ENCODE measurements at places on chromosomes 6 and 20.

GRCh38 chr6:101689156-101689555 is 295.6 kb downstream of the GRIK2 start:
- H3K27me3 ChIP-seq: no peaks in the 10 kb centered on the region
- H3K4me1 ChIP-seq: no peaks in the 10 kb centered on the region
- H3K27ac ChIP-seq: no peak overlapping the region
- DNase-seq: no peak
- H3K36me3 ChIP-seq: no peaks in the 10 kb centered on the region

DNA sequence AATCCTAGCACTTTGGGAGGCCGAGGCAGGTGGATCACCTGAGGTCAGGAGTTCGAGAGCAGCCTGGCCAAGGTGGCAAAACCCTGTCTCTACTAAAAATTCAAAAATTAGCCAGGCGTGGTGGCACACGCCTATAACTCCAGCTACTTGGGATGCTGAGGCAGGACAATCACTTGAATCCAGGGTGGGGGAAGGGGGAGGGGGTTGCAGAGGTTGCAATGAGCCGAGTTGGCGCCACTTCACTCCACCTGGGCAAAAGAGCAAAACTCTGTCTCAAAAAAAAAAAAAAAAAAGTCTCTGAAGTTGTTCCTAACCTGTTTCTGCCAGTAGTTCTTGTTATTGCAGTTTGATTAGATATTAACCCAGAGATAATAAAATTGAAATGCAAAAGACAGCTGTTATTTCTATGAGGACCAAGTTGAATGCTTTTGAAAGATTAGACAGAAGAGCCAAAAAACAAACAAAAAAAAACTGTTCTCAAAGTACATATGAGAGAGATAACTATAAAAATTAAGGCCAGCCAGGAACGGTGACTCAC is 22.6 kb downstream of the PIGU start:
- H3K27me3 ChIP-seq: no peaks in the 10 kb centered on the region
- no peaks in the 10 kb centered on the region for H3K4me1 ChIP-seq
- no peaks in the 10 kb centered on the region for H3K36me3 ChIP-seq
- DNase-seq: no peak

DNA sequence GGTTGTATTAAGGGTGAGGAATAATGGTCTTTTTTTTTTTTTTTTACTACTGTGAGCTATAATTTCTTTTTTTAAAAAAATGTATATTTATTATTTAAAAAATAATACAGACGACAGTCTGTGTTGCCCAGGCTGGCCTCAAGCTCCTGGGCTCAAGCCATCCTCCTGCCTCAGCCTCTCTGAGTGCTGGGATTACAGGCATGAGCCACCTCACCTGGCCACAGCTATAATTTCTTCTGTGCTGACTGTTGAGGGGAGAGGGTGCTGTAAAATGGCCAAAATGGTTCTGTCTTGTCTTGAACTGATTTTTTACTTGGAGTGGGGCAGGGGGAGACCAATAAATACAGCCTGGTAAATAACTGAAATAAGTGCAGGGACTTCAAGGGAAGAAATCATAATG is 3.6 kb downstream of the SRSF3 start:
- no peak overlapping the region for H3K27ac ChIP-seq
- H3K36me3 ChIP-seq: peaks cover 33% of the 10 kb centered on the region
- H3K4me3 ChIP-seq: peak overlapping the region; percentile 80
- DNase-seq: no peak
- no peaks in the 10 kb centered on the region for H3K27me3 ChIP-seq

GRCh38 chr20:25725639-25726038 is 29.0 kb upstream of the ZNF337 start:
- no peak overlapping the region for H3K27ac ChIP-seq
- H3K4me3 ChIP-seq: no peak overlapping the region
- no peaks in the 10 kb centered on the region for H3K36me3 ChIP-seq

GRCh38 chr6:74479420-74479819 is 726.4 kb downstream of the COL12A1 start:
- no peak for DNase-seq
- no peaks in the 10 kb centered on the region for H3K27me3 ChIP-seq
- no peak overlapping the region for H3K27ac ChIP-seq
- no peaks in the 10 kb centered on the region for H3K36me3 ChIP-seq
- no peak overlapping the region for H3K4me3 ChIP-seq

- no peaks in the 10 kb centered on the region for H3K4me1 ChIP-seq
- H3K27me3 ChIP-seq: no peaks in the 10 kb centered on the region
- no peaks in the 10 kb centered on the region for H3K36me3 ChIP-seq
- DNase-seq: no peak
- no peak overlapping the region for H3K4me3 ChIP-seq
Measured at GRCh38 chr6:36692220-36692619, 5.4 kb upstream of the RAB44 start.

- no peaks in the 10 kb centered on the region for H3K4me1 ChIP-seq
- H3K4me3 ChIP-seq: no peak overlapping the region
- H3K36me3 ChIP-seq: no peaks in the 10 kb centered on the region
Measured at GRCh38 chr6:45001663-45002062, 326.5 kb upstream of the RUNX2 start.

DNA sequence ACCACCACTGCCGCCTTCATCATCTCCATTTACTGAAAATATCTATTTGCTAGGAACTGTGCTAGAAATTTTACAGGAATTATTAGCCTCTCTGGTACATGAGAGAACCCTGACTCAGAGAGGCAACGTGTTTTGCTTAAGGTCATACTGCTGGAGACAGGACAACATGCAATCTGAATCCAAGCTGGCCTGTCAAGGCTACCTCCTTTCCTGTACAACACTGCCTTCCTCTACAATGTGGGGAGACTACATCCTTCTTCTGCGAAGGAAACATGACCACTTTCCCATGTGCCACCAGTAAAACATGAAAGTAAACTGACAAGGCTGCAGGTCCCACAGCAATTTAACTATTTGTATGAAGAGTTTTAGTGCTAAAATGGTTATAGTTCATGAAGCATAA is 200.9 kb downstream of the BACH2 start:
- no peak for DNase-seq
- no peaks in the 10 kb centered on the region for H3K27me3 ChIP-seq
- no peak overlapping the region for H3K27ac ChIP-seq
- peaks cover 15% of the 10 kb centered on the region for H3K4me1 ChIP-seq

- no peaks in the 10 kb centered on the region for H3K4me1 ChIP-seq
- no peaks in the 10 kb centered on the region for H3K27me3 ChIP-seq
- no peaks in the 10 kb centered on the region for H3K36me3 ChIP-seq
- H3K4me3 ChIP-seq: no peak overlapping the region
Measured at GRCh38 chr6:70124882-70125545, 177.9 kb downstream of the COL9A1 start.

- H3K27ac ChIP-seq: no peak overlapping the region
- no peak overlapping the region for H3K4me3 ChIP-seq
- peaks cover 34% of the 10 kb centered on the region for H3K4me1 ChIP-seq
- peaks cover 17% of the 10 kb centered on the region for H3K36me3 ChIP-seq
- no peaks in the 10 kb centered on the region for H3K27me3 ChIP-seq
- DNase-seq: no peak
Measured at GRCh38 chr6:35429463-35429862, 22.7 kb upstream of the FANCE start.

- H3K4me1 ChIP-seq: no peaks in the 10 kb centered on the region
- no peak overlapping the region for H3K27ac ChIP-seq
- DNase-seq: no peak
Measured at GRCh38 chr6:5706124-5707033, 300.3 kb downstream of the NRN1 start.

DNA sequence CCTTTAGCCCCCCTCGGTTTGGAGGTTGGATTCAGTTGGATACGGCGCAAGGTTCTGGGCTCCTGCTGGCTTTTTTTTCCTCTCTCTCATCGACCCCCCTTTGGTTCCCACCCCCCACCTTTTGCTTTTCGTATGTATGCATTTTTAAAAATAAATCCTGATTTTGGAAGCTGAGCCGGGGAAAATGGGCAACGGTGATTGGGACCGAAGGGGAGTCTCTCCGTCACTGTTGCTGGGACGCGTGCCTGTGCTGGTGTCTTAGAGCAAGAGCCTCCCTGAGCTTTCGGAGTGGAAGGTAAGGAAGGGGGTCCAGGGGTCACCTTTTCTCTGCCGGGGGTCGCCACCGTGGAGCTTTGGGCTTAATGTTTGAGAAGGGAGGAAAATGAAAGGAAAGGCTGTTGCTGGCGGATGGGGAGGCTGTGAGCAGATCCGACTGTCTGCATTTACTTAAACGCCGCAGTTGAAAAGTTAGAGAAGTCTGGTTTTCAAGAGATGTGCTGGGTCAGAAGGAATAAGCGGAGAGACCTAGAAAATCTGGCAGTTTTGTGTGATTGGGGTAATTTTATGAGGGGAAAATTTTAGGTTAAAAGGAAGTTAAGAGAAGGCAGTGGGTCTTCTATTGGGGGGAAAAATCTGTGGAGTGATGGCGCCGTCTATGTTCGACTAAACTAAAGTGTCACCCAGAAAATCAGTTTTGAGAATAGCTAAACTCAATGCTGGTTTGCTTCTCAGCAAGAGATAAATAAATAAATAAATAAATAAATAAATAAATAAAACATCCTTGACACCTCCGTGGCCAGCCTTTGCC is 828 bp downstream of the ADGRB3 start:
- H3K27ac ChIP-seq: no peak overlapping the region
- no peaks in the 10 kb centered on the region for H3K36me3 ChIP-seq
- no peaks in the 10 kb centered on the region for H3K4me1 ChIP-seq
- peak overlapping the region; percentile 63 for H3K4me3 ChIP-seq

DNA sequence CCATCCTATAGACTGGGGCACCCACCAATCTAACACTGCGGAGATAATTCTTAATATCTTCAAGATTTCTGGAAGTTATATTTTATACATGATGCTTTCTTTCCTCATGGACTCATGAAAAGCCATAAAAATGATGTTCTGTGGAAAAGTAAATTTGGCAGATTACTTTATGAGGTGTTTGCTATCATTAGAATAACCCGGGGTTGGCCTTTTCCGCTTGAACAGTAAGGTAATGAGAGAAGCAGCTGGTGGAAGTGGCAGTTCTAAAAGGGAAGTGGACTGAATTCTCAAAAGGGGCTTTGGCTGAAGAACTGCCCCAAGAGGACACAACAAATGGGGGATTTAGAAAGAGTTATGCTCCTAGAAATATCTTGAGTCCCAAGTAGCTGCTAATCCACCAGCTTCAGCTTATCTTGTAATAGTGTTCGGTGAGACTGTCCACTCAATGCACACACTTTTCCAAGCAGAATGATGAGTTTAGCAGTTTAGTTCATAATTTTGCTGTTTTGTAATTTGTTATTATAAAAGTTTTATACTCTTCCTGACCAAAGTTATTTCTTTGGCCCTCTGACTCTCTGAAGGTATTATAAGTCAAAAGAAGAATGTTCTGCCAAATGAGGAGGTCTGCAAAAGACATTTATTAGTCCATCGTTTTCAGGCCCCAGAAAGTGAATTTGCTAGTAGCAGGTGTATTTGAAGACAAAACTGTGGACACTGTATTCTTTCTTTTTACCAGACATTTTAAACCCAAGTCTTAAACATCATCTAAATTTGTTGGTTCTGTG is 2.9 kb downstream of the ISM1 start:
- no peaks in the 10 kb centered on the region for H3K36me3 ChIP-seq
- no peak for DNase-seq
- H3K4me3 ChIP-seq: no peak overlapping the region
- H3K27me3 ChIP-seq: peaks cover 25% of the 10 kb centered on the region
- H3K27ac ChIP-seq: no peak overlapping the region

- DNase-seq: no peak
- no peaks in the 10 kb centered on the region for H3K27me3 ChIP-seq
- no peaks in the 10 kb centered on the region for H3K36me3 ChIP-seq
- peaks cover 6% of the 10 kb centered on the region for H3K4me1 ChIP-seq
- H3K27ac ChIP-seq: no peak overlapping the region
Measured at GRCh38 chr6:24880451-24880850, 55.3 kb downstream of the RIPOR2 start.

DNA sequence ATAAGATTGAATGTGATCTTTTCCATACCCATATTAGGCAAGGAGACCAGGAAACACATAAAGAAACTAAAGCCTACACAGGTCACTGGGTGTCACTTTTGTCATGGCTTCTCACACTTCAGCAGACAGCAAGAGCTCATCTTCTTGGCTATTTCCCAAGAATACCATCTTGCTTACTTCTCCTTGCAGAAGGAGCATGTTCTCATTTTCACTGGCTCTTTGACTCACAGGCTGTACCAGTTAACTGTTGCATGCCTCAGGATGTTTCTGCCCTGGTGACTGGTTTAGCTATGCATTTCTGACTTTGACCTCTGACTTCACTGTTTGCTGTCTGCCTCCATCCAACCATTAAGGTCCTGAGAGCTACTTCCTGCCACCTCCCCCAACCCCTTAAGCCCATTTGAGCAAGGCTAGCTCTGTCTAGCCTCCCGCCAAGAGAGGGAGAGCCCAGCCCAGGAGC is 40.3 kb upstream of the OGFRL1 start:
- H3K4me3 ChIP-seq: no peak overlapping the region
- peaks cover 9% of the 10 kb centered on the region for H3K4me1 ChIP-seq
- peak; percentile 29 for DNase-seq
- H3K36me3 ChIP-seq: no peaks in the 10 kb centered on the region
- no peaks in the 10 kb centered on the region for H3K27me3 ChIP-seq

Data from fibroblast of lung (primary cell).